ENCODE measurements at places on chromosomes 13 and 19. TPM values are rescaled to one million over a fixed set of nuclear protein-coding genes. Genes with fewer than 3 reads are reported as not detected.
A peak's percentile ranks its signal among the peaks of the same experiment; 100 is the strongest.

Gene PLEKHF1
- total RNA-seq = 10.8 TPM

Gene DYRK1B
- 8.4 TPM for total RNA-seq

Gene FCER2
- total RNA-seq = 2.9 TPM

DNA sequence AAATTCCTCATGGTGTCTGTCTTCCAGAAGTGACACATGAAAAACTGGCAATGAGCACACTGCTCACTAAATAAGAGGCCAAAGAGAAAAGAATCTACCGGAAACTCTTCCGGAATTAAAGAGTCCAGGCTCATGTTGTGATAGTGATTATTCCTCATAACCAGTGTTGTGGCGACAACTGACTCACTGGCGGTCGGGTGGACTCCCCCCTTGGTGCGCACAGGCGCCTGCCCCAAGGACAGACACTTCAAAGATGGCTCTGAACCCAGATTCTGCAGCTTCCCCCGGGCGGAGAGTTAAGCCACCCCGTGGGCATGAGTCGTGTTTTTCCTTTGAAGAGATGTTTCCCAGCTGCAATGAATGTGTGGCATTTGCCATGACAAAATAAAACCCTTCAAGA is 10.3 kb downstream of the IL17D start:
- no peaks in the 10 kb centered on the region for H3K36me3 ChIP-seq
- H3K4me1 ChIP-seq = peaks cover 3% of the 10 kb centered on the region
- H3K27ac ChIP-seq = no peak overlapping the region
- no peaks in the 10 kb centered on the region for H3K27me3 ChIP-seq

DNA sequence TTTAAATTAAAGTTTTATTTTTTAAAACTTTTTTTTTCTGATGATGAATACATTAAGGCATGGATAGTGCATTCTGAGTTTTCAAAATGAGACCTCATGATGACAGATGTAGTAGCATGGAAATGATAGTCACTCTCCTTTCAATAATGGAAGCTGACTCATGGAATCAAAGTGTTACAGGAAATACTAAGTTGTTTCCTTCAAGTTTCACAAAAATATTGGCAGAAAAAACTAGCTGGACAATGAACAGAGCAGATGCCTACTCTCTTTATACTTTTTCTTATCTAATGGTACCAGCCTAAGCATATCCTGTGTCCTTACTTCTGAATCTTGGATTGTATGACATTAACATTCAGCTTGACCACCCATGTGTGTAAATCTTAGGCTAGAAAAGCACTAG is 1337.3 kb downstream of the PCDH9 start:
- H3K36me3 ChIP-seq = no peaks in the 10 kb centered on the region
- H3K27ac ChIP-seq = no peak overlapping the region
- H3K4me3 ChIP-seq = no peak overlapping the region
- no peaks in the 10 kb centered on the region for H3K4me1 ChIP-seq
- H3K27me3 ChIP-seq = no peaks in the 10 kb centered on the region
- no peak for DNase-seq

DNA sequence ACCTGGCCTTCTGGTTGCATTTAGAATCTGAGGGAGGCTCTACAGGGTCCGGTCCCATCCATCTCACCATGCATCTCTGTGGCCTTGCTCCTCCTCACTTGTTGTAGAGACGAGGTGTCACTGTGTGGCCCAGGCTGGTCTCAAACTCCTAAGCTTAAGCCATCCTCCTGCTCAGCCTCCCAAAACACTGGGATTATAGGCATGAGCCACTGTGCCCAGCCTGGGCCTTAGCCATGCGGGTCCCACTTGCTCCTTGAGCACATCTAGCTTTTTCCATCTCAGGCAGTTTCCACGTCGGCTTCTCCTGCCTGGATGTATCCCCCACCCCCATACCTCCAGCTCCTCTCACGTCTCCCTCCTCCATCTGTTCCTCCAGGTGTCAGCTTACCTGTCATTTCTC is 9.8 kb downstream of the ELSPBP1 start:
- H3K27ac ChIP-seq = no peak overlapping the region
- no peak overlapping the region for H3K4me3 ChIP-seq
- no peaks in the 10 kb centered on the region for H3K27me3 ChIP-seq
- no peak for DNase-seq

GRCh38 chr13:41061914-41062837 is 867 bp downstream of the WBP4 start:
- DNase-seq = no peak
- H3K27ac ChIP-seq = peak overlapping the region; percentile 94
- H3K36me3 ChIP-seq = no peaks in the 10 kb centered on the region
- H3K4me1 ChIP-seq = no peaks in the 10 kb centered on the region
- H3K27me3 ChIP-seq = no peaks in the 10 kb centered on the region

DNA sequence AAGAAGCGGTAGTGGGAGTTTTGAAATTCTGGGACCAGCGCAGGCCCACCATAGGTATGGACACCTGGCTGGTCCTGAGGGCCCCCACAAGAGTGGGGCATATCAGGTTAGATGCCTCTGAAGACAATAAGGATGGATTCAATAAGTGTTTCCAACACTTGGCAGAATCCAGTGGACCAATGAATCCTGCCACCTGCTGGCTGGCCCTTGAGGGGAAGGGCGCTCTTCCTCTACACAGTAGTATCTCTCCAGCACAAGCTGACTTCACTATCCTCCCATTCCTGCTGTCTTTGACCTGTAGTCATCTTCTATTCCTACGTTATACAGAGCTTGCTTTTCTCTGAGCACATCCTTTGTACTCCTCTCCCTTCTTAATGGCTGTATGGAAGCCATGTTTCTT is 199.7 kb upstream of the TSHZ3 start:
- no peak overlapping the region for H3K27ac ChIP-seq
- no peaks in the 10 kb centered on the region for H3K36me3 ChIP-seq
- H3K4me3 ChIP-seq = no peak overlapping the region
- DNase-seq = no peak
- no peaks in the 10 kb centered on the region for H3K4me1 ChIP-seq

All from aorta (tissue), 5 donors.